ENCODE measurements at places on chromosomes 12 and 14.

DNA sequence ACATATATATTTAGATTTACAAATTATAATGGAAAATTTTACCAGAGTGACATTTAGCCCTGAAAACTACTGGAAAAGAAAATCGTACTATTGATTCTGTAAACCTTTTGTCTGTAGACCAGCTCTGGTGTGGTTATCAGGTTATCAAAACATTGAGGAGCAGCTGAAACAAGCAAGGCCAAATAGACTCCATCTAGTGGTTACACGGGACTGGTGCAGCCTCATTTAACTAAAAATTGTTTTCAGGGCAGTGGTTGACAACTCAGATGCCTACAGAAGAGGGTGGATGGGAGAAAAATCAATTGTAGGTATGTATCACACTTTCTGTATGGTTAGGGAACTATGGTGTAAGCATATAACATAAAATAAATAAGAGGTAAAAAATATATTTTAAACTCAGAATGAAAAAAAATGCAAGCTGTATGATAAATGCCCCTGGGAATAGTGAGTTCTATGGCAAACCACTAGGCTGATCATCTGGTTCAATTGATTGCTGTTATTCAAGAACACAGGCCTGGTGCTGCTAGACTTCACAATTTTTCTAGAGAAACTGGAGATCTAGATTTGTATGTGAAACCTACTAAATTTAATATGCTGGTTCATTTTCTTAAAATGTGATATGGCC lies 51.2 kb downstream of the ACSS3 start:
- DNase-seq: peak; percentile 35

DNA sequence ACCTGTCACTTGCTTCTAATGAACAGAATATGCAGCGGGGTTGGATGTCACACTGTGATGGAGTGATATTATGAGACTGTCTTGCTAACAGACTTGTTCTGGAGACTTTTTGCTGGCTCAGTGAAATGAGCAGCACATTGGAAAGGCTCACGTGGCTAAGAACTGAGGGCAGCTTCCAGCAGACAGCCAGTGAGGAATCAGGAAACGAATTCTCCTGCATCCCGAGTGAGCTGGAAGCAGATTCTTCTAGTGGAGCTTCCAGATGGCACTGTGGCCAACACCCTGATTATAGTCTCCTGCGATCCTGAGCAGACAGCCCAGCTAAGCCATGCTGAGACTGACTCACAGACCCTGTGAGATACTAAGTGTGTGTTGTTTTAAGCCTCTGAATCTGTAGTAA lies 16.1 kb upstream of the TSPAN9 start:
- no peak for DNase-seq

DNA sequence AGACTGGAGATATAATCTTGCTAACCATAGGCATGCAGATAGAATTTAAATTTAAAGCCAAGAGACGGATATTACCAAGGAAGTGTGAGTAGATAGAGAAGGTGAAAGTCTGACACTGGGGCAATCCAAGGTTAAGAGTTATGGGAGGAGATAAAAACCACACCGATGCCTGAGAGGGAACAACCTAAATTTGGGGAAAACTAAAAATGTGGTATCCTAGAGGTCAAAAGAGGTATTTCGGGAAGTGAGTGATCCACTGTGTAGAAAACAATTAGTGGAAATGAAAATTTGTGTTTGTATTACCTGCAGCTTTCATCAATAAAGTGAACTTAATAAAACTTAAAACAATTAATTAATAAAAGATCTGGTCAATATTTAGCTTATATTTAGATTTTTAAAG lies 269.0 kb upstream of the RPL10L start:
- DNase-seq: no peak

DNA sequence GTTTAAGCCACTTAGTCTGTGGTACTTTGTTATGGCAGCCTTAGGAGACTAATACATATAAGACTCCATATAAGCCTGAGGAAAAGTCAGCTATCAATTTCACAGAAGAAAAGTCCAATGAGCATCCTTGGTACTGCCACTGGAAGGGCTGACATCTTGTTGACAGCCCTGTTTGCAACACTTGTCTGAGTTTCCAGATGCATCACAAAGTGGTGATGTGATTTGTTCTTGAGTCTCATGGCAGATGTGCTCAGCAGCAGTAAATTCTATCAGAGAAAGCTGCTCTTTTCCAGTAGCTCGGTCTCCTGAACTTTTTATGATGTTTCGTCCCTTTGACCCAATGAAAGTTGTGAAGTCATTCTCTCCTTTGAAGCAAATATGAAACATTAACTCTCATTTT lies 54.3 kb downstream of the STON2 start:
- DNase-seq: no peak

GRCh38 chr12:13208533-13209435 lies 12.3 kb downstream of the EMP1 start:
- no peak for DNase-seq

GRCh38 chr14:104925855-104926609 lies 1.4 kb downstream of the PLD4 start:
- no peak for DNase-seq

DNA sequence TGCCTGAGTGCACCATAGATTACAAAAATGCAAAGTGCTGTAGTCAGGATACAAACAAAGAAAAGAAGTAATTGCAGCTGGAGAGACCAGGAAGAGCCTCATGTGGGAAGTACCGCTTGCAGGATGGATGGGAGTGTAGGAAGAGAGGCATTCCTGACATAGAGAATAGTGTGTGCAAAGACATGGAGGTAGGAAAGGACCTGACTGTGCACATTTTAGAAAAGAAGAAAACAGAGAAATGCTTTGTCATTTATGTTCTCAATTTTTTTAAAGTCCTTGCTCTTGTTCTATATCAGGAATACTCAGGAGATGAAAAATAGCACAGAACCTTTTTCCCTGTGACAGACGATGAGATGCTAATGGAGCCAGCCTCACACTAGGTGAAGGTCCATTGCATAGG lies 358.7 kb upstream of the TMPO start:
- DNase-seq: no peak
